T-helper 22 cell (primary cell): ENCODE measurements at places on chromosomes 2 and 18.

- no peak for DNase-seq
These were observed 71.6 kb upstream of the ATG16L1 start for GRCh38 chr2:233179848-233180366.

DNA sequence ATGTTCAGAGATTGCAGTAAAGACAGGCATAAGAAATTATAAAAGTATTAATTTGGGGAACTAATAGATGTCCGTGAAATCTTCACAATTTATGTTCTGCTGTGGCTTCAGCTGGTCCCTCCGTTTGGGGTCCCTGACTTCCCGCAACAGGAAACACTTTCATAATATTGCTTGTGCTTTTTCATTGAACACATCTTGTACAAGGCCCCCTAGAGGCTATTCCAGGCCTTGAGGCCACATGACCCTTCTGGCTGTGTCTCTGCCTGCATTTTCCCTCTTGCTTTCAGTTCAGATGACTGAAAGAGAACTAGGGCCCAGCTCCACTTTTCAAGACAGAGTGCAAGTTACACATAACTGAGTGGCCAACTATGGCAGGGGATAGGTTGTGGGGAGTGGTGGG, 164.1 kb downstream of the TMEM247 start:
- DNase-seq, result no peak

DNA sequence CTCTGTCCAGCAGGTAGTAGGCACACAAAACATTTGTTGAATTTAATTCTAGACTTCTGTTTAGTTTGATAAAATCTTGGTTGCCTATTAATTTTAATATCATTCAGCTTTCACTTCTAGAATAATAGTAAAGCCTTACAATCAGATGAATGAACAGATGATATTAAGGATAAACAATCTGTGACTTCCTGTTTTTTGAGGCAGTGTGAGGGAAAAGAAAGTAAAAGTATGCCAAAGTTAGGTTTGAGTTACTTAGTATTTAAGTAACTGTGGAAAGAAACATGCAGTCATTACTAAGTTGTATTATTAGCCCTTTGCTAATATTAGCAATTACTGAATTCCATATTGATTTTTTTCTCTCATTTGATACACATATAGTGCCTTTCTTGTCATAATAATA, 31.5 kb downstream of the EPB41L5 start:
- no peak for DNase-seq

DNA sequence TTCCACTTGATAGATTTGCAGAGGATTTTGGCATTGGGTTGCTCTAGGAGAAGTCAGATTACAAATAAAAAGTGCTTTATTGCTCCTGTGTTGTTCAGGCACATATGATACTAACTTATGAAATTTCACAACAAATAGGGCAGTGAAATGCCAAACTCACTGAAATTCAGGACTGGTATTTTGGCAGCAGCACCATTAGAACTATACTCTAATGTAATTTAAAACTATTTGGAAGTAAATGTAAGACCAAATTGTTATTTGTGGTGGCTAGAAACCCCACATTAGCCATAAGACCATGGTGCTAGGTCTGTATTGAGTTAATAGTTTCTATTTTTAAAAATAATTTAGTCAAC, 57.2 kb downstream of the SPTBN1 start:
- no peak for DNase-seq

- no peak for DNase-seq
These were observed 98.5 kb downstream of the TACR1 start for GRCh38 chr2:75100801-75101151.

DNA sequence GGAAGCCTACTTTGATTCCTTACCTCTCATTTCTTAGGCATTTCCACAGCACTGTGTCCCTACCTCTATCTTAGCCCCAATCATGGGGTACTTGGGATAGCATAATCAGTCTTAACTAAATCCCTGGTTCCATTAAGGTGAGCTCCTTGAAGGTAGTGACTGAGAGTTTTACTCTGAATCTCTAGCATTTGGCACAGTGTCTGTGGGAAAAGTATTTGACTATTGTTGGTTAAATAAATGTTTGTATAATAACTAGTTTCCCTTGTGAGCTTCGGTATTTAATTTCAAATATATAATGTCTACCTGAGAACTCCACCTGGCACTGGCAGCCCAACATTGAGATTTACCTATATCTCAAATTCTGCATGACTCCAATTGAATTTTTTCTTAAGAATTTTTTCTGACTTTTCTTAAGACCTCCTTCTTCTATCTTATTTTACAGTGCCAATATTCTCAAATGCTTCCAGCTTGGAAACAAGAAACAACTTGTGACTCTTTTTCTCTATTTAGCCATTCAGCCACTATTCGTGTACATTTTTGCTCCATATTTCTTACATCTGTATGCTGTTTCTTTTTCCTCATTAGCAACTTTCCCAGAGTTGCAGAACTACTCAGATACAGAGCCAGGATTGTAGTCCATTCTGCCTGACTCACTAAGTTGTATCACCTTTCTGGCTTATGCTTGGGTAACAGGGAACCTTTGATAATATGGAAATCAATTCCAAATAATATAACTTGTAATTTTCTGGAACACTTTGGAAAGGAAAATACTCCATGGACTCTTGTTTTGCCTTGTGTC, 214.0 kb upstream of the NT5C1B start:
- DNase-seq, result no peak

DNA sequence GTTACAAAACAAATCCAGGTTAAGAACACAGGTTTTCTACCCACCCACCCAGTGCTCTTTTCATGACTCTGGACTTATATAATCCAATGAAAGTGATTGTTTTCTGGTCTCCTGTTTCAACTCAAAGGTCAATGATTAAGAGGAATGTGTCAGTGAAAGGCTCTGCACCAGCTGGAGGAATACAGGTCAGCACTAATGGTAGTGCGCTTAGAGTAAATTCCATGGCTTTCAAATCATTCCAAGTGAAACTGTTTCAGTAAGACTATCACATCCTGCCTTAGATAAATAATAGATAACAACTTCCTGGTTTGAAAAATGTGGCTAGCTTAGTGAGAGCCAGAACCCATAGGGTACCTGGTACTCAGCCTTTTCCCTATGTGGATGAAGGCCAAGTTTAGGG, 47.8 kb downstream of the SLC9A4 start:
- no peak for DNase-seq

DNA sequence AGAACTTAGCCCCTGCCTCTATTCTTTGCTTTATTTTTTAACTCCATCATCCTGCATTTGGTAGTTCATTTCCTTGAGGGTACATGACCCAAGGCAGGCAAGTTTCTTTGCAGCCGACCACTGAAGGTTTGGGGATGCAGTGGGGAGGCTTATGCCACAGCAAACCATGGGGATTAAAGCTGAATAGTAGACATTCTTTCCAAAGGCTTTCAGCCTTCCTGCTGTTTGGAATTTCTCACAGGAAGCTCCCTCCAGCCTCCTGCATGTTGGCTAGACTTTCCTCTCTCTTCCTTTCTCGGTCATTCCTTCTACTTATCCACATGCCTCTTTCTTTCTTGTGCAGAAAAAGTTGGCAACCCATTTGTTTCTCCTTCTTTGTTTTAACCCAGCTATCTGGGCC, 77.3 kb downstream of the SOCS6 start:
- DNase-seq, result no peak
